ENCODE measurements at places on chromosomes 7 and 10.

DNA sequence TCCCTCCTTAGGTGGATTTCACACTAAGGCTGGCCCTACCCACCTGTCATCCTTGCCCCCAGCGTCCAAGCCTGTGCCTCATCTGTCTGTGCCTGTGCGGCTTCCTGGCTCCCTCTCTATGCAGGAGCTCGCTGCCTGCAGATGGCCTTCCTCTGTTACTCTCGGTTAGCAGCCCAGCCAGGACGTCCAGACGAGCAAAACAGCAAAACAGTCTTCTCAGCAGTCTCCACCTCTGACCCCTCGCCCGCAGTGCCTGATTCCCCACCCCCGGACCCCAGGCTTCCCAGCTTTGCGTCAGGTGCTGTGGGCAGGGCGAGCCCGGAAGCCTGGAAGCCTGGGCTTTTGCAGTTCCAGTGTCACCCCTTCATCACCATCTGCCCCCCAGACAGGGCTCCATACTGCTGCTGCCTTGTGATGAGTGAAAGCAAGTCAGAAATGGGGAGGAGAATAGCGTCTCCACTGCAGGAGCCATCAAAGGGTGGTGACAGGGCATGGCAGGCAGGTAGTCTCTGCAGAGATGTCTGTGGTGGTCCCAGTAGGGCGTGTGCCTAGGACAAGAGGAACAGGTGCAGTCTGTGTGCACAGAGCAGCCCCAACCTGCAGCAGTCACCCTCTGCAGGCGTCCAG is 88.5 kb downstream of the ADCY1 start:
- DNase-seq = no peak

GRCh38 chr10:48701139-48701901 is 16.6 kb downstream of the WDFY4 start:
- DNase-seq = no peak

- DNase-seq = peak; percentile 76
Observed at GRCh38 chr10:103598654-103599115, 105.2 kb downstream of the NEURL1 start.

GRCh38 chr7:141619745-141620144 is 68.5 kb downstream of the AGK start:
- DNase-seq = no peak

DNA sequence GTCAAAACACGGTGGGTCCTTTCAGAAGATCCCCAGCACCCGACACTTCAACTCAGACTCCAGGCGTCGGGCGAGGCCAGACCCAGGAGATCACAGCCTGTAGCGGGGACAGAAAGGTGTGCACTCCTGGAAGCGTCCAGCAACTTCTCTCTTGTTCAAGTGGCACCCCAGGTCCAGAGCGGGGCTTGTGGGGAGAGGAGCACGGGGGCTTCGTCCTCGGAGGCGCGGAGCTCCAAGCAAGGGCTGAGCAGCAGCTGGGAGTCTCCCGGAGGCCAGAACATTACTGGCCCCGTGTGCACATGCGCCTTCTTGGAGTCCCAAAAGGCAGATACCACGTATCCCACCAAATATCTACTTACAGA is 54.9 kb downstream of the ZRANB1 start:
- DNase-seq = no peak

- DNase-seq = no peak
Observed at GRCh38 chr7:124689523-124689922, 76.1 kb downstream of the GPR37 start.

Measured in foreskin fibroblast (primary cell).